Stimulated activated CD8-positive, alpha-beta memory T cell treated with anti-CD3 and anti-CD28 coated beads, Interleukin-4, amount 100 ng/mL, for 4 hours (primary cell): ENCODE measurements at places on chromosomes 7 and 10.

- no peak for DNase-seq
Observed at GRCh38 chr10:121152033-121152432, 300.9 kb downstream of the WDR11 start.

DNA sequence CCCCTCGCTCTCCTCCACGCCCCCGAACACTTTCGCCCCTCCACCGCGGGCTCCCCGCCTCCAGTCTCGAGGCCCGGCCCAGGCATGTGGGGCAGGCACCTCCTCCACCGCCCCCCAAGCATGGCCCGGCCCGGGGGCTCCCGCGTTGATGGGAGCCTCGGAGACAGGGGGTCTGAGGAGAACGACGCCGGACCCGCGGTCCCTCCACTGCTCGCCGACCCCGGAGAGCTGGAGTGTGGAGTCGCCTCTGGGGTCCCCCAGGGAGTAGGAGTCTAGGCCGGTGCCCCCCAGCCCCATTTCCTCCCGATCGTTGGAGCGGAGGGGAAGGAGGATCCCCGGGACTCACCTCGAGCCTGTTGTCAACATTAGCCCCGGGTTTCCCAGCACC is 206 bp downstream of the UPF2 start:
- DNase-seq = peak; percentile 45

- DNase-seq = no peak
Observed at GRCh38 chr7:142642316-142642715, 107.0 kb upstream of the PRSS1 start.

GRCh38 chr7:126959649-126960048 is 293.1 kb downstream of the GRM8 start:
- DNase-seq = no peak

DNA sequence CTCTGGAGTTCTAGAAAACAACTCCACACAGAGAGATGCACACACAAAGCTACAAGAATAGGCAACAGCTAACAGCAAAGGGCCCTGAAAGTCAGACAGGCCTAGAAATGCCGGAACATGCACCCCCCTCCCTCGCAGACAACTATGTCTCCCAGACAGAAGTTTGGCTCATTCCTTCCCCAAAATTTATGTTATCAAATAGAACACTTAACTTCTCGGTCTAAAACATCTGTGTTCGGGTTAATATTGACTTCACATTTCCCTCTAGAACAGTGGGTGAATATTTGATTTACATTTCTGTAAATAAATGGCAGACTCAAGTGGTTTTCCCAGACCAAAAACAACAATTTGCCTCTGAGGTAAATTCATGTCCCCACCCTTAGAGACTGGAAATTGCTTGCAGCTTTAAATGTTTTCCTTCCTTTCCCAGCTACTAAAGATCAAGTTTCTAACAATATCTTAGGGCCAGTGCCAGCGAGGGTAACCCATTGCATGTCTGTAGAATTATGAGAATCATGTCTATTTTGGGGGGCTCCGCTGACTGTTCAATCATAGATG is 92.5 kb upstream of the INHBA start:
- no peak for DNase-seq

GRCh38 chr10:60905580-60905979 is 38.4 kb downstream of the RHOBTB1 start:
- no peak for DNase-seq

DNA sequence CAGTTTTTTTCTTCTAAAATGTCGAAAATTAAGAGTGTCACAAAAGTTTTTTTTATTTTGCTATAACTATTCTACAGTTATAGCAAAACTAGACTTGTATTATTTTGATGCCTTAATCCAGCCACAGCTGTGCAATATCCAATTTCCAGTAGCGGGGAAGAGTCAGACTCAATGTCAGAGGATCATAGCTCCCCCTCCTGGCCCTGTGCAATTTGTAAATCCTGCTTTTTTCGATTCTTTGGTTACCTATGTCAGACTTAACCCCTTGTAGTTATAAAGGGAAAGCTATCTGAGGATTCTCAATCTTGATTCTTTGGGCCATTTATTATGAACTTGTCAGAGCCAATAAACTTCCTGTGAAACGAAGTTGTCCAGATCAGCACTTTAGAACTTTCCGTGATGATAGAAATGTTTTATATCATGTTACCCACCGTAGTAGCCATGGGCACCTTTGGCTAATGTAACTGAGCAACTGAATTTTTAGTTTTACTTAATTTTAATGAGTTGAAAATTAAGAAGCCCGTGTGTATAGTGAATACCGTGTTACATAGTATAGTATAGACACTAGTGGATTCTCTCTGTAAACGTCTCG is 87.7 kb upstream of the PRKCQ start:
- no peak for DNase-seq

DNA sequence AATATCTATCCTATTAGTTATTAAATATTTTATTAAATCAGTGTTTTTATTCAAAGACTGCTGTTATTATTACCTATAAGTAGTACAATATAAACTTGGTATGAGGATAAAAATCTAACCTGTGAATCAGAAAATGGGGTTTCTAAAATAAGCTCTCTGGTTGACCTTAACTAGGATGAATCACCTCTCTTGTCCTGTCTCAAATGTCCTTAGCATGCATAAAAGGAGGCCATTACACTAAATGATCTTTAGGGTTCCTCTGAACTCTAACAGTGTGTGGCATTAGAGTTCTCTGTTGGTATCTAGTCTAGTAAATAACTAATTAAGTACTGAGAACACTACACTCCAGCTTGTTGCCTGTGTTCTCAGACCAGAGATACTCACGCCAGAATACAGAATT is 143.1 kb upstream of the LRRTM3 start:
- DNase-seq = no peak

- DNase-seq = no peak
Observed at GRCh38 chr7:55171157-55171556, 152.3 kb downstream of the EGFR start.

DNA sequence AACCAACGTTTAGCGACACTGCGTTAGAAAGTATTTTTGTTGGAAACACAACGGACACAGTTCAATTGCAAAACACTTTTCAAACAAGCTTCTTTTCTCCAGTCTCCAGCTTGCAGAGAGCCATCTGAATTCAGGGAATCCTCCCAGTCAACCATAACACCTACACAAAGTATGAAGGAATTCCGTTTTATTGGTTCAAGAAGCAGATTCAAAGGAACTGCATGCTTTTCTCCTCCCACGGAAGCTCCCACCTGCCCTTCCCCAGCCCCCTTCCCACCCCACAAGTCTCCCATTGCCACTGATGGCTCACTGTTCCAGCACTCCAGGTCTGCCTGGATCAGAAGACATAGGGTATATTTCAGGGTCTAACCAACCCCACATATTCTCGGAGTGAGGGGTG is 190.6 kb upstream of the TCF7L2 start:
- no peak for DNase-seq

GRCh38 chr10:95035332-95036295 is 33.7 kb downstream of the CYP2C8 start:
- DNase-seq = no peak

DNA sequence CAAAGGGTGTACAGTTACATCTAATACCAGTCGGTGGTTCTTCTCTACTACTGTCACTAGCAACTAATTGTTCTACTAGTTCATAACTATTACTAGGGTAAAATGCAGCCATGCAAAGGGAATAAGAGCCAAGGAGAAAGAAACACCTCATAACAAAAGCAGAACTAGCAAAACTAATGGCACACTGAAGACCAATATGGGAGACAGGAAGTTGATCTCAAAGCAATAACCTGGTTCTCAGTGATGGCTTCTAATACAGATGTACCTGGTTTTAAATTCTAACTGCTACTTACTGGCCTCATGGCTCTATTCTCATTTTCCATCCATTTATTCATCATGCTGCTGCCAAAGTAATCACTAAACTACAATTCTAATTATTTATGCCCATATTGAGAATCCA is 170.3 kb downstream of the SEMA3E start:
- DNase-seq = no peak

GRCh38 chr7:101823596-101823995 is 6.2 kb downstream of the CUX1 start:
- no peak for DNase-seq

DNA sequence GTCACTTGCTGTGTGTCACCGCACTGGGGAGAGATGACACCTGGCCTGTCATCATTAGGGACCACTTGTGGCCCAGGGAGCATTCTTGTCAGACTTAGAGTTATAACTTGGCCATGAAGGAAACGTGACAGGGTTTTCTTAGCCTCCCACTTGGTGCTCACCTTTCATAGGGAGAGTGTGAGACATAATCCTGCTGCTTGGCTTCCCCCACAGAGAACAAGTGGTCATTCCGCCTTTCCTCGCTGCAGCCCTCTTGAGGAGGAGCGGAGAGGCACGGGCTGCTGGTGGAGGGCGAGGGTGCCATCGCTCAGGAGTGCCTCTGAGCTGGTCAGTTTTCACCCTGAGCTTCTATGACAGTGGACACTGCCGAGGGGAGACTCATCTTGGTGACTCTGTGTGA is 125.0 kb upstream of the GJD4 start:
- no peak for DNase-seq

DNA sequence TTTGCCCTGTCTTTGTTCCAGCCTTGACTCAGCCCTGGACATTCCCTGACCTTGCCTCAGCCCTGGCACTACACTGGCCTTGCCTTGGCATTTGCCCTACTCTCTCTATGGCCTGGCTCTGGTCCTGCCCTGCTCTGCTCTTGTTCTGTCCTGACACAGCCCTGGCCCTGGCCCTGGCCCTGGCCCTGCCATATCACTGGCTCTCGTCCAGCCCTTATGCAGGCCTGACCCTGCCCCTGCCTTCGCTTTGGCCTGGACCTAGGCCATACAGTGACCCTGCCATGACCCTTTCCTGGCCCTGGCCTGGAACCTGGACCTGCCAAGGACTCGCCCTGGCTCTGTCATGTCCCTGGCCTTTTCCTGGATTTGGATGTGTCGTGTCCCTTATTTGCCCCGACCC is 646.0 kb downstream of the ZNF37A start:
- DNase-seq = no peak
